ENCODE measurements at places on chromosomes 3 and 15.

DNA sequence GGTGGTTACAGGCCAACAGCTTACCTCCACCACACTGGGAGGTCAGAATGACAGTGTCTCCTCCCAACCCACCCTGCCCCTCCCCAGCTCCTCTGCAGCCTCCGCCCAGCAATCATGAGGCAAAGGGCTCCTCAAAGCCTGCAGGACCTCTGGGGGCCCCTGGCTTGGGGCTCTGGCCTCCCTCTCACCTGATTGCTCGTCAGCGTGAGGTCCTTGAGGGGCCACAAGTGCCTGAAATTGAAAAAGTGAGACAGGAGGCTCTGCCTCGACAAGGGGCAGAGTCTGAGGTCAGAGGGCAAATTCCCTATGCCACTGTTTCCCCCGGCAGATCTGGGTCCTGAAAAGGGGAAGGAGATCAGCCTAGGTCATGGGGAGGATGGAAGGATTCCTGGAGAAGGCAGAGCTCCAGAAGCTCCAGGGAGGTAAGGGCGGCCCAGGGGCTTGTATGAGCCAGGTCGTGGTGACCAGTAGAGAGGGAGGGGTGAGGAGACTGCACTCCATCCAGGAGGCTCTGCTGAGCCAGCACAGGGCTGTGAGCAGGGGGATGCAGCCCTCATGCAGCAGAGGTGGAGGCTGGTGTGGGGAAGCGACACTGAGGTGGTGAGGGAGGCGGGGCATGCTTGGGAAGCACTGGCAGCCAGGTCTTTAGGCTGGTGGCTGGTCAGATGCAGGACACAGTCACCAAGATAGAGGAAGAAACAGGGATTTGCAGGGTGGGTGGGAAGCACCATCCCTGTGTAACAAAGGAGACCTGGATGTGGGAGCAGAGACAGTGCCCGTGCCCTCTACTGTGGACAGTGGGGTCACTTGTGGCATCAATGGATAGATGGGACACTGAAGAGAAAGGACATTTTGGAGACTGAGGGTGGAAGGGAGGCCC, 20.1 kb downstream of the ALS2CL start:
- no peak for DNase-seq

GRCh38 chr3:63880653-63881052, 17.0 kb downstream of the ATXN7 start:
- no peak for DNase-seq

DNA sequence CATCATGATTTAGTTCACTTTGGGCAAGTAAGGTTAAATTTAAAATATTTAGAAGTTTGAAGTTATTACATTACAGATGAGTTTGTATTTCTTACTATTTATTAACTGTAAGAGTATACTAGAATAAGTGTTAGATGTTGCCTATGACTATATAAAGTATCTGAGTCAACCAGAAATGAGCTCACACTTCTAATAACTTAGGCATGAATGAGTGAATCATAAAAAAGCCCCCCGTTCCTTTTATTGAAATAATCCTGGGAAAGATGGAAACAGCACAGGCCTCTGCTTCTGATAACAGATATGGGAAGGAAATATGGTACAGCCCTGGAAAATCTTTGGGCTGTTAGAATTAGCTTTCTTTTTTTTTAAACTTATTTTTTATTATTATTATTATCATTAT, 66.6 kb upstream of the TGFBR2 start:
- no peak for DNase-seq

GRCh38 chr15:35674873-35675781, 129.2 kb upstream of the DPH6 start:
- DNase-seq, result no peak

- no peak for DNase-seq
These were observed 301.8 kb upstream of the PROK2 start for GRCh38 chr3:72086743-72087087.

DNA sequence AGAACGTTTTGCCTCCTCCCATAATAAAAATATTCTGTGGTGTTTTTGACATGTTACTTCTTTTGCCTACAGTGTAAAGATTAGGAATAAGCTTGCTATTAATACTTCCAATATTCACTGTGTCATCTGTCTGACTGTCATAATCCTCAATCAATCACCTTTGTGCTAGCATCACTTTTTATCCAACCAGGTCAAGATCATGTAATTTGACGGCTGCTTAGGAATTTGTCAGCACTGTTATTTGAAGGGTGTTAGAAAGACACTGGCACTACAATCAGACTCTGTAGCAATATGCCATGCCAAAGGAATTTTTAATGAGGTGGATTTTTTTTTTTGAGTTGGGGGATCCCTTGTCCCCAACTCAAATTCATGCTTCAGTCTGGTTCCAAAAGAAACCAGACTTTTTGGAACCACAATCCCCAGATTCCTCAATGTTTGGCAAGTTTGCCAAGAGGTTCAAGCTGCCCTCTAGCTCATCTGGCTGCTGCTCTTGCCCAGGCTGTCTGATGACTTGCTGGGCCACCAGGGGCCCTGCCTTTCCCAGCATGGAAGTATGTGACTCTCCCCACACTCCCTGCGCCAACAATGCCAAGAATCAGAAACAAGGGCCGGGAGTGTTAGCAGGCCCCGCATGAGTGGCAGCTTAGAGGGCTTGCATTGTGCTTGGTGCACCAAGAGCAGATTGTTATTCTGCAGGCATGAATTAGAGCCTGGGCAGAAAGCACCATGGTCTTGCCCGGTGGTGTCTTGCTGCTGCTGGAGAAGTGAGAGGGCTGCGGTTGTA, 58.6 kb upstream of the TSC22D2 start:
- DNase-seq, result no peak

GRCh38 chr3:159978353-159978752, 10.3 kb upstream of the IL12A start:
- no peak for DNase-seq

Data from D721Med (cell line).